LHCN-M2 (cell line): ENCODE measurements at places on chromosomes 5 and 9. TPM values are rescaled to one million over a fixed set of nuclear protein-coding genes. Genes with fewer than 3 reads are reported as not detected.

Gene TJP2
- 25.7 and 28.2 TPM in 2 replicates for total RNA-seq

Gene PHYHD1
- 17.3 and 19.5 TPM in 2 replicates for total RNA-seq

- DNase-seq = no peak
Observed at GRCh38 chr9:22056402-22056801, 47.3 kb upstream of the CDKN2B start.

DNA sequence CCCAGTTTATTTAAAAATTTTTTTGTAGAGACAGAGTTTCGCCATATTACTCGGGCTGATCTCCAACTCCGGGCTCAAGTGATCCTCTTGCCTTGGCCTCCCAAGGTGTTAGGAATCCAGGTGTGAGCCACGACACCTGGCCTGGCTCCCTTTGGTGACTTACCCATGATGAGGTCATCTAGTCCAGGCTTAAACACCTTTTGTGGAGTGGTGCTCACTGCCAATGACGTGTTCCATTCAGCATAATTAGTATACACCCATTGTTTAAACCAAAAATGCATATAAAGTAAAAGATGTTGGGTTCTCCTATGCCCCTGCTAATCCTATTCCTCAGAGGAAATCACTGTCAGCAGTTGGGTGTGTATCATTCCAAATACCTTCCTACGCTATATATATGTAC, 91.0 kb downstream of the HSPA4 start:
- no peak for DNase-seq

- DNase-seq = no peak
Observed at GRCh38 chr5:103362211-103362610, 103.6 kb downstream of the MACIR start.

- peak; percentile 33 for DNase-seq
Observed at GRCh38 chr9:70315389-70315788, 56.6 kb downstream of the SMC5 start.
